ENCODE measurements at places on chromosomes 7 and 10. TPM values are rescaled to one million over a fixed set of nuclear protein-coding genes. Genes with fewer than 3 reads are reported as not detected.

The TFR2 gene
- total RNA-seq: 3.0 TPM

The IGF2BP3 gene
- total RNA-seq: 23.8 TPM

The EPHB6 gene
- total RNA-seq: 0.53 TPM

The GPR37 gene
- total RNA-seq: 0.53 TPM

The GNB2 gene
- total RNA-seq: 236 TPM

The TUBB8 gene
- total RNA-seq: not detected

The OR2A2 gene
- total RNA-seq: not detected

The FKBP6 gene
- total RNA-seq: not detected

The CCDC186 gene
- 5.2 TPM for total RNA-seq

The ZNF503 gene
- 13.9 TPM for total RNA-seq

The RNF32 gene
- 0.87 TPM for total RNA-seq

The GPNMB gene
- total RNA-seq: 3.0 TPM

The PRKG1 gene
- total RNA-seq: not detected
